ENCODE measurements at places on chromosomes 11 and 22. TPM values are rescaled to one million over a fixed set of nuclear protein-coding genes. Genes with fewer than 3 reads are reported as not detected.

The C11orf91 gene
- not detected for polyA plus RNA-seq

The CASP5 gene
- polyA plus RNA-seq, result not detected

DNA sequence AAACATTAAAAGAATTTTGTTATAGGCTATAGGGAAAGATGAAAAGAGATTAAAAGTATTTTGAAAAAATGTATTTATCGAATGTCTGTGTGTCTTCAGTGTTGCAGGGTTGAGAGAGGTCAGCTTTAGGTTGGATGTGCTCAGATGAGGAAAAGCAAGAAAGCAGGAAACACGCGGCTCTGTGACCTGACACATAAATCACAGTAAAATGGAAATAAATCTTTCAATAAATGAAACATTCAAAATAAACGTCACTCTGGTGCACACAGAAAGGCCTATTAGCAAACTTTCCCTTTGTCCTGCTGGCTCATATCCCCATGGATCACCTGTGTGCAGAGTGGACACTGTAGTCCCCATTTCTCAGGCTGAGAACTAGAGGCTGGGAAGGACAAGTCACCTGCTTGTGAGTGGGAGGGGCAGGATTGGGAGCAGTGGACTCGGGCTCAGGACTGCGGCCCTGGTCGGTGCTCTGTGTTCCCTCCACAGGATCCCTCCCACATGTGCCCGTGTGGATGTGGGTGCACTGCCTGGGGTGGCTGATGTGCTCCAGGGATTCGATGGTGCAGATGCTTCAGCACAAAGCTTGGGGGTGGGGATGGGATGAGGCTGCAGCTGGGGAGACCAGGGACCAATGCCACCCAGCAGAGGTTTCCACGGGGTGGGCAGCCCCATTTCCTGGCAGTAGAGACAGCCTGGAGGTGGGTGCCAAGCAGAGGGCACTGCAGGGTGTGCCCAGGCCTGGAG is 96.0 kb upstream of the IGLL5 start:
- no peak overlapping the region for H3K4me3 ChIP-seq
- H3K27ac ChIP-seq, result no peak overlapping the region
- H3K4me1 ChIP-seq, result no peaks in the 10 kb centered on the region
- H3K36me3 ChIP-seq, result no peaks in the 10 kb centered on the region
- DNase-seq, result no peak

GRCh38 chr11:74749965-74750296 is 1.3 kb downstream of the RNF169 start:
- peak overlapping the region; percentile 98 for H3K4me3 ChIP-seq
- peaks cover 33% of the 10 kb centered on the region for H3K4me1 ChIP-seq
- H3K27ac ChIP-seq, result peak overlapping the region; percentile 96
- DNase-seq, result no peak

The KDELR3 gene
- polyA plus RNA-seq, result 1.1 TPM

The ASRGL1 gene
- polyA plus RNA-seq, result 5.5 TPM

DNA sequence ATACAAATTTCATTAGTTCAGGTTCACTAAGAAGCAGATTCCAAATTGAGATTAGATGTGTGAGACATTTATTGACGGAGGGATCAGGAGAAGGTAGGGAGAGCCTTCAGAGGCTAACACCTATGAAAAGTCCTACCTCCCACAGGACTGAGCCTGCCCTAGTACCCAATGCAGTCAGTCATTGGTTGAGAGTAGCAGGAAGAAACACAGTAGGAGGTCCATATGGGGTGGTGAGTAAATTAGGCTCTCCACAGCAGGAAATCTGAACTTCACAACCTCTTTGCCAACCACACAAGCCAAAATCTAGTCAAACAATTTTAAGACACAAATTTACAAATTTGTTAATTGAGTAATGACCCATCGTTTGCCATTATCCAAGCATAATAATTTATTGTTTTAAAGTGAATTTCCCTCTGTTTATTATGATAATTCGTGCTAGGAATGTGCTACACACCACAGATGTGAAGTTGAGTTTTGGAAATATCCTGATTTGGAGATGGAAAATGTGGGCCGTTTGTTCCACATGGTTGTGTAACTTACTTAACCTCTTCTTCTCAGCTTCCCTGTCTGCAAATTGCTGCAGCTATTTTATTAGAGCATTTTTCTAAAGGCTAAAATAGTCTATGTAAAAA is 542.1 kb downstream of the ETS1 start:
- H3K36me3 ChIP-seq, result no peaks in the 10 kb centered on the region
- H3K4me1 ChIP-seq, result no peaks in the 10 kb centered on the region
- no peak for DNase-seq
- no peak overlapping the region for H3K27ac ChIP-seq
- H3K27me3 ChIP-seq, result no peaks in the 10 kb centered on the region

The BAIAP2L2 gene
- 0.55 TPM for polyA plus RNA-seq

The C11orf86 gene
- not detected for polyA plus RNA-seq

DNA sequence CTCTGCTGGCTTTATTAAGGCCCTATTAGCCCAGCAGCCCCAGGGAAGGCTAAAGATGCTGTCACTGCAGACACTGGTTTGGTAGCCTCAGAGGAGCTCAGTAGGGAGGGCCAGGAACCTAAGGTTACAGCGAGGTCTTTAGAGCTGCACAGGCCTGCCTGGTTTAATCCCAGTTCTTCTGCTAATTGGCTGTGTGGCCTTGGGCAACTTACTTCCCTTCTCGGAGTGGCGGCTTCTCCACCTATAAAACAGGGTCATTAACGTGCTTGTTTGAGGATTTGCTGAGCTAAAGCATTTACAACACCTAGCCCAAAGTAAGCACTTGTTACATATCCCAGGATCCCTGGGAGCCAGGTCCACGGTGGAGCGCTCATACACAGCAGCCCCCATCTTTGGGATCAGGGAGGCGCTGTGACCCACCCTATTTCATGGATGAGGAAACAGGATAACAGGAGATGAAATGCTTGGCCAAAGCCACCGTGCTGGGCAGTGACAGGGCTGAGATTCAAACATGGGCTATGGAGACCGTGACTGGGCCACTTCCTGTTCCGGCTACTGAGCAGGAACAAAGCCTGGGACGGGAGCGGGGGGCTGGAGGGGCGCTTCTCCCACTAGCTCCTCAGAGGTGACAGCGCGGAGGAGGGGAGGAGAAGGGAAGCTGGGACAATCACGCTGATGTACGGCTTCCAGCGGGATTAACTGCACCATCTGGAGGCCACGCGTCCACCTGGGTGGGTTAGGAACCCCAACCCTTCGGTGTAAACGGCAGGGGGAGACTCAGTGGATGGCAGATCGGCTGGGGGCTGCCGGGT is 61.5 kb downstream of the IGLL1 start:
- no peak overlapping the region for H3K4me3 ChIP-seq
- H3K27me3 ChIP-seq, result peaks cover 6% of the 10 kb centered on the region
- no peaks in the 10 kb centered on the region for H3K36me3 ChIP-seq
- DNase-seq, result no peak
- no peak overlapping the region for H3K27ac ChIP-seq

GRCh38 chr11:124611064-124611463 is at the start of gene PANX3:
Gene PANX3, plus strand, starts transcription at chr11:124611428. Its CDS starts 129 bp downstream, at chr11:124611557.
- no peak for DNase-seq
- H3K36me3 ChIP-seq, result no peaks in the 10 kb centered on the region
- no peaks in the 10 kb centered on the region for H3K4me1 ChIP-seq
- H3K4me3 ChIP-seq, result no peak within 1 kb of the TSS
- no peaks in the 10 kb centered on the region for H3K27me3 ChIP-seq
- H3K27ac ChIP-seq, result no peak within 1 kb of the TSS

DNA sequence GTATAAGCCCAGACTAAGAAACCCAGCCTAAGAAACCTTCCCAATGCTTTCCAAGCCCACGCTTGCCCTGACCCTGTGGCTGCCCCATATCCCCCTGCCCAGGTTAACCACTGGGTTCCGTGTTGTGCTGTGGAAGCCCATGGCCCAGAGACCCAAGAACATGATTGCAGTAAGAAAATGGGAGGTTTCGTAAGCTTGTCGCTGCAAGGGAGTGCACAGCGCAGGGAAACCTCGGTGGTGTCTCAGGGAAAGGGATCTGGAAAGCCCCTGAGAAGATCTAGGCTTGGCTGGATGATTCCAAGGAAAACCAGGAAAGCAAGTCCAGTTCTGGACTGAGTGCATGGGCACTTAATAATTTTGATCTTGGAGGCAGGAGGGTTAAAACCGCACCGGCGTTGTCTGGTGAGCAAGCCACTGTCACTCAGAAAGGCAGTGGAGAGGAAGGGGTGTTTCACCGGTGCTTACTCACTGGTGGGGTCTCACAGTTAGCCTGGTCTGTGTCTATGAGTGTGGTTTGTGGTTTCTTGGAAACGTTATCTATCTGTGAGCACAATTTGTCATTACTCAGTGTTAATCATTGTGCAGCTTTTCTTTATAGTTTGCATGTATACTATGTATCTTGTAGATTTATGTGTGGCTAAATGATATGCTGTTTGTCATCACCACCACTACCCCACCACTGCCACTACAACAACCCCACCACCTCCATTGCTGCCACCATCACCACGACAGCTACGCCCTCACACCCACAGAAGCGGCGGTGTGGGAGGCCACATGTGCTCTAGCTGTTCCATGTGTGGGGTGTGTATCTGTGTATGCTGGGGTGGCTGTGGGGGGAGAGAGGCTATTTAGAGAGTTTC is 53.3 kb upstream of the PRDM11 start:
- H3K27me3 ChIP-seq, result peaks cover 3% of the 10 kb centered on the region
- H3K36me3 ChIP-seq, result no peaks in the 10 kb centered on the region
- H3K4me1 ChIP-seq, result peaks cover 21% of the 10 kb centered on the region
- no peak overlapping the region for H3K4me3 ChIP-seq

DNA sequence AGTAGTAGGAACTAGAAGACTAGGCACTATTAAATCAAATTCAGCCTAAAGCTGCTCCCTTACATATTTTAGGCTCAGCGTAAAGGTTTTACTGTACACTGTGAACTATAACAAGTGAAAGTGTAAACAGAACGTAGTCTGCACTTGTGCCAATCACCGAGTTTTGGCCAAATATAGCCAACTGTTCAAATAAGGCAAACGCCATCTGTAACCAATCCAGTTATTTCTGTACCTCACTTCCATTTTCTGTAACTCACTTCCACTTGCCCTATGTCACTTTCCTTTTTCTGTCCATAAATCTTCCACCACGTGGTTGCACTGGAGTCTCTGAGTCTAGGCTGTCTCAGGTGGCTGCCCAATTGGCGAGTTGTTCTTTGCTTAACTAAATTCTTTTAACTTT is 2132.2 kb downstream of the LRRC4C start:
- no peaks in the 10 kb centered on the region for H3K27me3 ChIP-seq
- H3K27ac ChIP-seq, result no peak overlapping the region
- no peak for DNase-seq
- H3K4me3 ChIP-seq, result no peak overlapping the region
- H3K4me1 ChIP-seq, result no peaks in the 10 kb centered on the region
- no peaks in the 10 kb centered on the region for H3K36me3 ChIP-seq

DNA sequence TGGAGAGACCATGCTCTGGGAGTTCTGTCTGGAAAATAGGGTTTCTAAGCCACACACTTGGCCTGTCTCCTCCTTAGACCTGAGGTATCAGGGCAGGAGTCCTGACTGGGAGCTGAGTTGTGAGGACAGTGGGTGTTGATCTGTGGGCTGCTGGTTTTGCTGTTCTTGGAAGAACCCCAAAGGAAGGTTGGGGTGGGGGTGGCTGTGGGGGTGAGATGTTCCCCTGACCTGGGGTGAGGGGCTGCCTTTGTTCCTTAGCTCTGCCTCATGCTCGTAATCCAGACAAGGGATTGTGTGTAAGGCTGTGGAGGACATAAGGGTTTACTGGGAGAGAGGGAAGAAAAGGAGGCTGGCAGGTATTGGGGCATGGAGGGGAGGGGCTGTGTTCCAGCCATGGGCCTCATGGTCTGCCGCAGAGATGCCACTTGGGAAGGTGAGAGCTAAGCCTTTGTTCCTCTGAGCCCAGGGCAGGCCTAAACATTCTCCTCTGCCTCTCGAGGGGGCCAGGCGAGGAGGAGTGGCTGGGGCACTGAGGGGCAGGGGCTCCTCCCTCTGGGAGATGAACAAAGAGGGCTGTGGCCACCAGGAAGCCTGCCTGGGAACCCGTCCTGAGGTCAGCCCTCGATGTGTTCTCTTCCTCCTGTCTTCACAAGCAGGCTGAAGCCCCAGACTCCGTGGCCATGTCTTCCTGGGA is 4.4 kb downstream of the OTOG start:
- no peaks in the 10 kb centered on the region for H3K4me1 ChIP-seq
- peaks cover 14% of the 10 kb centered on the region for H3K27me3 ChIP-seq
- no peak overlapping the region for H3K4me3 ChIP-seq
- no peak overlapping the region for H3K27ac ChIP-seq
- DNase-seq, result no peak
- H3K36me3 ChIP-seq, result no peaks in the 10 kb centered on the region

DNA sequence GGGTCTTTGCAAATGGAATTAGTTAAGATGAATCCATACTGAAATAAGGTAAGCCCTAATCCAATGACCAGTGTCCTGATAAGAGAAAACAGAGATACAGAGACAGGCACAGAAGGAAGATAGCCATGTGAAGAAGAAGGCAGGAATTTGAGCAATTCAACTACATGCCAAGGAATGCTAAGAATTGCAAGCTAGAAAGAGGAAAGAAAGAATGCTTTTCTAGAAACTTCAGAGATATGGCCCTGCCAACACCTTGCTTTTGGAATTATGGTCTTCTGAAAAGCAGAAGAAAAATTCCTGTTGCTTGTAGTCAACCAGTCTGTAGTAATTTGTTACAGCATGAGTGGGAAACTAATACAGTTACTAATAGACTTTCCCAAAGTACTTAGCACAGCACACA is 111.3 kb downstream of the SLC17A6 start:
- H3K27ac ChIP-seq, result no peak overlapping the region
- H3K4me3 ChIP-seq, result no peak overlapping the region
- no peaks in the 10 kb centered on the region for H3K36me3 ChIP-seq
- DNase-seq, result no peak
- no peaks in the 10 kb centered on the region for H3K27me3 ChIP-seq

The PATE2 gene
- polyA plus RNA-seq, result not detected

The TBX10 gene
- polyA plus RNA-seq, result not detected

DNA sequence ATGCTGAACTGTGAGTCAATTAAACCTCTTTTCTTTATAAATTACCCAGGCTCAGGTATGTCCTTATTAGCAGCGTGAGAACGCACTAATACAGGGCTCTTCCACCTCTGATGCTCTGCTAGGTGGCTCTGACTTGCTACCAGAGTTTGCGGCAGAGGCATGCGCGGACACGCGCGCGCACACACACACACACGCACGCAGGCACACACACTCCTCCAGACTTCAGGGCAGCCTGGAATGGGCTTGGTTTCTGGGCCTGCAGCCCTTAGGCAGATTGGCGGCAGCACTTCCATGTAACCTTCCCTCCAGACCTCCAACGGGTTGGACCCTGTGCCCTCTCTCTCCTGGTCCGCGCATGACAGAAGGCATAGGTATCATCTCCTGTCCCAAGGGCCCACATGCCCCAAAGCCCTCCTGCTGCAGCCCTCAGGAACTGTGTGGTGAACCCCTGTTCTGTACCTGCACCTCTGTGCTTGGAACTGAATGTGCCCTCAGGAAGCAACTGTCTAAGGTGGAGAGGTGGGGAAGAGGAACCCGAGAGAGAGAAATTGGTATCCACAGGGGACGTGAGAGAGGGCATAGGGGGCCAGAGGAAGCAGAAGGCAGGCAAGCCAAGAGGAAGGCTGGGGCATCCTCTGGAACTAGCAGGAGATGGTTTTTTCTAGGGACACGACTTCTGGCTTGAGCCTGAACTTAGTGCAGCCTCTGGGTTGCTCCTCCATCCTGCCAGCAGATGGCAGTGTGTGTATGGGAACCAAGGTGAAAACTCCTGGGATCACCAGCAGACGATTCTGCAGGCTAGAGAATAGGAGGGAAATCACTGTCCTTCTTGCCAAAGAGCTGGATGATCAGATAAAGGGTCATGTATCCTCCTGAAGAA is 23.4 kb upstream of the RIC3 start:
- H3K36me3 ChIP-seq, result no peaks in the 10 kb centered on the region
- no peak overlapping the region for H3K4me3 ChIP-seq
- no peaks in the 10 kb centered on the region for H3K27me3 ChIP-seq
- H3K27ac ChIP-seq, result no peak overlapping the region
- peak; percentile 65 for DNase-seq
